ENCODE measurements at places on chromosomes 7 and 10.

DNA sequence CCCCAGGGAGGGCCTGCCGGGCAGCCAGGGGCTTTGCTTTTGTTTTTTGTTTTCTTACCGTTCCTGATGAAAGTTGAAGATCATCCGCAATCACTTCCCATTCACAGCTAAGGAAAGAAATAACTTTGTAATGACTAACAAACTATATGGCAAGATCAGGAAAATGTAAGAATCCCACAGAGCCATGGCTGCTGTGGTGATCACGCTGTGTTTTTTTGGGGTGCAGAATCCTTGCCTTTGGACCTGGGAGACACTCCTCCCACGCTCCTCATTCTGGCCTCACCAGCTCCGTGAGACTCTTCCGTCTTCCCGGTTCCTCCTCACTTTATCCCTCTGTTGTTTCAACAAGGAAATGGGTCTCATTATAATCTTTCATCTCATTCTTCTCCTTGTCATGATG is 443.0 kb upstream of the MGMT start:
- DNase-seq, result no peak

DNA sequence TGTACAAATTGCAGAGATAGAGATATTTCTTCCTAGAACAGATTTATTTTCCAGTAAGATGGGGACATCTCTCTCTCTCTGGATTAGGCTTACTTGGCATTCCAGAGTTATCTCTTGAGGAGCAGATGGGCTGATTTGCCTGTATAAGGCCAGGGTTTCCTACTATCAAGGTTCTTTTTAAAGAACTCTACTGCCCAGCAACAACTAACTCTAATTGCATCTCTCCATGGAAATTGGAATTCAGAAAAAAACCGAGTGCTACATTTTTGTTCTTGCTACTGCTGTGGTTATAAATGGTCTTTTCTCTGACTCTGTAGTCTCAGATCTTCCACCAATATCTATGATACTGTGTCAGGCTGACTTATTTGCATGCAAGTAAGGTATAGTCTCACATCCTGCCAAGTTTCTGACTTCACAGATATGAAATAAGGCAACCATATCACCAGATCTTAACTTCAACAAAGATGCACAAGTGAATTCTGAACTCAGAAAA is 161.1 kb downstream of the CRPPA start:
- no peak for DNase-seq

- DNase-seq, result no peak
These were observed 2.9 kb downstream of the AS3MT start for GRCh38 chr10:102872163-102872562.

DNA sequence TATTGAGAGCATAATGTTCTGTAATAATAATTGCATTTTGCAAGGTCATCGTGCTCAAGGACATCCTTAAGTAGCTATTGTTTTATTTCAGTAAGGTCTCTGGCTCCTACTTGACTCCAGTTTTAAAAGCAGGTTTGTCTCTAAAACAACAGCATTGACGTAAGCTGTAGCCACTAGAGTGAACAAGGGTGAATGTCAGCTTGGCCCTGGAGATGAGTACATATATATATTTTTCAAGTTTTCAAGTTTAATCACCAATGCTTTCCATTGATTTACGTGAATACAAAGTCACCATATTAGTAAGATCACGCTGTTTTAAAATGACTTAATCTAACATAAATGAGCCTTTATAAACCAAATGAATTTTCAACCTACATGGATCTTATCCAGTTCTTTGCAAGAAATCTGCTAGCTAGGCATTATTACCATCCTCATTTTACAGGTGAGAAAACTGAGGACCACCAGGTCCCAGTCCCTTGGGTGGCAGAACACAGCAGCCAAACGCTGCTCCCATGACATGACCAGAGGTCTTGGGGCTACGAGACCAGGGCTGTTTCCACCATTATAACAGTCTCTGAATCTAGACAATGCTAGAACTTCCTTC is 57.2 kb upstream of the ELMO1 start:
- DNase-seq, result no peak

GRCh38 chr7:99099499-99100077 is 44.3 kb downstream of the SMURF1 start:
- no peak for DNase-seq

- DNase-seq, result no peak
These were observed 18.4 kb downstream of the RBM48 start for GRCh38 chr7:92546856-92547497.

DNA sequence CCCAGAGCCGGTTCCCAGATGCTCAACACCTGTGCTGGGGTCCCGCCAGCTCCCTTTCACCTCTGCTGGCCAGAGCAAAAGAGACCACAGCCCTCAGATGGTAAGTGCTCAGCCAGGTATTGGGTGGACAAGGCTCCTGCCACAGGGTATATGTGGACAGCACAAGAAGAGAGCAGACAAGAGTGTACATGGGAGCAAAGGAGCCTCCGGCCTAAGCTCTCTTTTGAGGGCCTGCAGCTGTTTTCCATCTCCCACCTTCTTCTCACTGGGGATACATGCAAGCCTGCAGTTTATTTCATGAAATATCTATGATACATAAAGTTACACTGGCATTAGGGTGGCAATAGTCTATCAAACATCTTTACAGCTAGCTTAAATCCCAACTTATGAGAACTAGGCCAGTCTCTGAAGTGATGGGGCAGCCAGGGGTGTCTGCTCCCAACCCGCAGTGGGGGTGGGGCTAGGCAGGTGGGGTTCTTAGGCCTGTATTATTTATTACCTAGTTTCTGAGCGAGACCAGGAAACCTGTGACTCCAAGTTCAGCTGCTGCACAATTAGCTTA is 50.4 kb upstream of the DDC start:
- DNase-seq, result no peak

DNA sequence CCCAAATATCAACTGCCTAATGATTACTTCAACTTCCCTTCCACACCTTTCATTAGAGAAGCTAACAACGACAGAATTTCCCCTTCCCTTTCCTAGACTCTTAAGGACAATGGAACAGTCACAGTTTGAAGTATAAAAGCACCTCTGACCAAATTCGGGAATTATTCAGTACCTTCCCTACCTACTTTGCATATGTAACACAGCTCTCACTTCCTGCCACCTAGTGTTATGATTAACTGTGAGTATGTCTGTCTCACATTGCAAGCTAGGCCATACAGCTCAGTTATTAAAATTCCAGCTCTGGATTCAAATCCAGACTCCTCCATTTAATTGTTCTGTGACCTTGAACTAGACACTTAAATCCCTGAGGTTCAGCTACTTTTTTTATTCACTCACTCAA is 44.8 kb upstream of the HPSE2 start:
- no peak for DNase-seq

- DNase-seq, result no peak
These were observed 424.4 kb downstream of the SDK1 start for GRCh38 chr7:3725155-3726059.

- DNase-seq, result no peak
These were observed 1259.7 kb downstream of the TYW1 start for GRCh38 chr7:68256295-68256694.

DNA sequence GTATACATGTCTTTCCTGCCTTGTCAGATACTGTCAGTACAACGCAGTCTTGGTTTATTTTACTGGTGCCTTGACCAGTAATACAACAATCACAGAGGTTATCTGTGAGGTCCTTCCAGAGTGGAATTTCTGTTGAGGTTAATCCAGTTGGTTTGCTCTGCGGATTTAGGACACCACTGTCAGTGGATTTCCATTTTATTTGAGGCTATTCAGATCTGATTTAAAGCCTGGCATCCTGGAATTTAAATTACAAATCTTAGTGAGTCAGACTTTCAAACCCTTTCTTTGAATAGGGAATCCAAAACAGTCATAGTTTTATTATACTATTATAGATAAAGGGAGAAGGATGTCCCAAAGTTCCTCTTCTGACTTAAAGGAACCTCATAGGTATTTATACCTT is 40.5 kb downstream of the ANLN start:
- DNase-seq, result no peak

GRCh38 chr7:101085162-101085964 is at the start of gene TRIM56:
Gene TRIM56 (plus strand): TSS chr7:101085481. CDS start chr7:101087313, 1,832 bp downstream.
- peak; percentile 76 for DNase-seq

DNA sequence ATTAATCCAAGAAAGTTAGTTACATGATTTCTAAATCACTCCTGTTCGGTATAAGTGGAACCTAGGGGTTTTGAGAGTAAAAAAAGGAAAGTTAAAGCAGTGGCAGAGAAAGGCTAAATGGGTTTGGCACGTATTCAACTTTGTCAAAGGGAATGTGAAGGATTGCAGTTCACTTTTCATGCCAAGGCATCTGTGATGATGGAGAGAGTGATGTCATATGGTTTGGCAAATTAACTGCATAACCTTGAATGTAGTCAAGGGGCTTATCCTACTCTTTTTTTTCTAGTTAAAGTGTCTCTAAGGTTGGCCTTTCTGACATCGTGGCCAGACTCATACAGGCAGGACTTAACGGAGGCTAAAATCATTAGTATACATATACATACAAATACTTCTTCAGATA is 277.8 kb downstream of the EXOC4 start:
- DNase-seq, result no peak

GRCh38 chr10:72276013-72276387 is 2.3 kb downstream of the DDIT4 start:
- no peak for DNase-seq

GRCh38 chr7:30328381-30328780 is 44.0 kb downstream of the ZNRF2 start:
- no peak for DNase-seq

GRCh38 chr7:116024826-116025809 is 5.4 kb downstream of the TFEC start:
- DNase-seq, result no peak

DNA sequence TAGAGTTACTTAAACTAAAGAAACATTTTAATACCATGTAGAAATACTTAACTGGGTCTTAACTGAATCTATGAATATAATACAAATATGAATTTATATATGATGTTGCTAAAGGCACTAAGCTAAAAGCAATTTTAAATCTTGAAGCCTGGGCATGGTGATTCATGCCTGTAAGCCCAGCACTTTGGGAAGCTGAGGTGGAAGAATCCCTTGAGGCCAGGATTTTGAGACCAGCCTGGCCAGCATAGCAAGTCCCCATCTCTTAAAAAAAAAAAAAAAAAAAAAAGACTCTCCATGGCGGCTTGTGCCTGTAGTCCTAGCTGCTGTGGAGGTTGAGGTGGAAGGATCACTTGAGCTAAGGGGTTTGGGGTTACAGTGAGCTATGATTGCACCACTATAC is 95.3 kb downstream of the CCSER2 start:
- DNase-seq, result no peak

GRCh38 chr10:65430979-65431378 is 1494.9 kb upstream of the LRRTM3 start:
- DNase-seq, result no peak

GRCh38 chr10:7895699-7896090 is 77.4 kb downstream of the TAF3 start:
- DNase-seq, result no peak

GRCh38 chr10:12844811-12845483 is 156.6 kb downstream of the CCDC3 start:
- DNase-seq, result no peak

DNA sequence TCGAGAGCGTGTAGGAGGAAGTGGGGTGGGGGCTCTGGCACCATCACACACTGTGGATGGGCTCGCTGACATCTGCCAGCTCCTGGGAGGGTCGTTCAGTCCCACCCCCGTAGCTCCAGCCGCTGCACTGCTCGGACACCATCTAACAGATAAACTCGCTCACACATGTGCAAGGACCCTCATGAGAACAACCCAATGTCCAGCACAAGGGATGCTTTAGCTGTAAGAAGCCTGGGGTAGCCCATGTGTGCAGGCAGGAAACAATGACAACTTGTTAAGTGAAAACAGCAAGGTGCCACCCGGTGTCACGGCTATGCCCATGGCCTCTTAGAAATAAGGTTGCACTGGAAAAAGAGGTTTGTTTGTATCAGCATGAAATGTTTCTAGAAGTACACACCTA is 14.1 kb downstream of the OGDHL start:
- DNase-seq, result no peak

DNA sequence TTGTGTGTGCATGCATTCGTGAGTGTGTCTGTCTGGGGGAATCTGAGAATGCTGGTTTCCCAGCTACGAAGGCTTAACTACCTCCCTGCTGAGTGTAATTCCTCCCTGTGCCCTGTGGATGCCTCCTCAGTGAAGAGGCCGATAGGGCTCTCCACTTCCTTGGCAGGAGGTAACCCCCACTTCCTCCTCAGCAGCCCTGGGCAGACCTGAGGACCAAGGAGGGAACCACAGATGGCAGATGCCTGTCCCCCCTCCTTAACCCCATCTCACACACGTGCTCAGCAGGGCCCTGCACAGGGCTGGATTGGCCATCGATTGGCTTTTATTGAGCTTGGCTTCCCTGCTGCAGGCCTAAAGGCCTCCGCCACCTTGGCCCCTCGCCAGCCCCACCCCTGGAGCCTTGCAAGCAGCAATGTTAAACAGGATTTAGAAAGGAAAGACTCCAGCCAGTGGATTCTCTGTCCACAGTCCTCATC is 45.6 kb upstream of the LRRC4 start:
- DNase-seq, result no peak

GRCh38 chr10:116469437-116469836 is 41.8 kb downstream of the PNLIPRP3 start:
- DNase-seq, result no peak

DNA sequence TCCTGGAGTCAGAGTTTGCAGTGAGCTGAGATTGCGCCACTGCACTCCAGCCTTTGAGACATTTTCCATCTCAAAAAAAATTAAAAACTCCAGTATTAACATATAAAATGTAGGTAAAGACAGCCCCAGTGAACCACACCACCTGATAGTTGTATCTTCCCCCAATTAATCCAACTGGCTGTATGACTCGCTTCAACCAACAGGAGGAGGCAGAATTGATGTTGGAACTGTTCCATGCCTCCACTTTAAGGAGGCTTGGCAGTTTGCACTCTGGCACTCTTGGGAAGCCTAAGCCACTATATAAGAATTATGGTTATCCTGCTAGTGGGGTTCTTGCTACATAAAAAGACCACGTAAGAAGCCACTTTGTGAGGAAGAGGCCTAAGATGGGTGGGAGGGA is 72.7 kb downstream of the STK17A start:
- no peak for DNase-seq

GRCh38 chr10:7819121-7819460 is 786 bp downstream of the TAF3 start:
- no peak for DNase-seq

- DNase-seq, result peak; percentile 33
These were observed 124.0 kb downstream of the TMEM130 start for GRCh38 chr7:98745722-98746318.

DNA sequence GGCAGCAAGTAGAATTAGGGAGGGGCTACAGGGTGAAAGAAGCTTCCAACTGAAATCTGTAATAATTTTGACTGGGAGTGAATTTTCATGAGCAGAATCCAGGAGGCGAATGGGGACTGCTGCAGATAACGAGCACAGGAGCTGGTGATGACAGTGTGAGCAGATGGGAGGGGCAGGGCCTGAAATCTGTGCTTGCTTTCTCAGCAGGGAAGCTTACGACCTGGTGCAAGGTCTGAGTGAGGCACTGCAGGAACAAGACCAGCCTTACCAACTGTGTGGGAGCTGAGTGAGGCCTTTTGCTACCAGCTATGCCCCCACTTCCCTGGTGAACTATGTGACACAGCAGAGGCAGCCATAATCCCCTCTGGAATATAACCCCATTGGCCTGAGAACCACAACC is 109.8 kb downstream of the HPSE2 start:
- DNase-seq, result no peak
